AG09309 (cell line): ENCODE measurements at places on chromosomes 4 and X.

DNA sequence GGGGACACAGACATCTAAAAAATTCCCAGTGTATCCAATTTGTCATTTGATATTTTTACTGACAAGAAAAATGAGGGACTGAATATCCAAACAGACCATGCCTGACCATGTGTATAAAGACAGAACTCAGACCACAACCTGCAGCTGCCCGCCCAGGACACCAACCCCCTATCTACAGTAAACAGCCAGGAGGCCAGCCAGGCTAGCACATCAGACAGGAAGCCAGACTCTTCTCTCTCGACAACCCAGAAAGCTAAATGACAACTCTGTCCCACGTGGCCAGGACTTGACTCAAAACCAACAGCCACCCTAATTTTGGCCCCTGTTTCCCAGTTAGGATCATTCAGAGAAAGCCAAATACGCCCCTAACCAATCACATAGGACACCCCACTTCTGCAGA lies 15.1 kb downstream of the AFAP1 start:
- no peak for DNase-seq

- no peak for DNase-seq
Observed at GRCh38 chr4:41329361-41329760, 72.6 kb downstream of the UCHL1 start.

DNA sequence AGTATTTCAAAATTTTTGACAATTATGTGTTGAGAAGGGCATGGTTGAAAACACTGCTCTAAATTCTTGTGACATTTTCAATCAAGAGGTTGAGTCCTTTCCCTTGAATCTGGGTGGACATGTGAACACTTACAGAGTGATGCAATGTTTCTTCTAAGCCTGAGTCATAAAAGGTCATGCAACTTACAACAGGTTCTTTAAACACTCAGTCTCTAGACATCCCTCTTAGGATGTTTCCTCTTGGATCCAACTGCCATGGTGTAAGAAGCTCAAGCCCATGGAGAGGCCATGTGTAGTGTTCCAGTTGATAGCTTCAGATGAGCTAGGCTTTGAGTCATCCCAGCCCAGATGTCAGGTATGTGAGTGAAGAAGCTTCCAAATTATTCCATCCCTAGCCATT lies 232.2 kb upstream of the MAOA start:
- no peak for DNase-seq

- DNase-seq: no peak
Observed at GRCh38 chr4:30719454-30720020, 632 bp upstream of the PCDH7 start.

GRCh38 chr4:4474476-4474875 lies 67.4 kb downstream of the STX18 start:
- DNase-seq: no peak

- DNase-seq: no peak
Observed at GRCh38 chr4:111127841-111128240, 505.0 kb upstream of the PITX2 start.

DNA sequence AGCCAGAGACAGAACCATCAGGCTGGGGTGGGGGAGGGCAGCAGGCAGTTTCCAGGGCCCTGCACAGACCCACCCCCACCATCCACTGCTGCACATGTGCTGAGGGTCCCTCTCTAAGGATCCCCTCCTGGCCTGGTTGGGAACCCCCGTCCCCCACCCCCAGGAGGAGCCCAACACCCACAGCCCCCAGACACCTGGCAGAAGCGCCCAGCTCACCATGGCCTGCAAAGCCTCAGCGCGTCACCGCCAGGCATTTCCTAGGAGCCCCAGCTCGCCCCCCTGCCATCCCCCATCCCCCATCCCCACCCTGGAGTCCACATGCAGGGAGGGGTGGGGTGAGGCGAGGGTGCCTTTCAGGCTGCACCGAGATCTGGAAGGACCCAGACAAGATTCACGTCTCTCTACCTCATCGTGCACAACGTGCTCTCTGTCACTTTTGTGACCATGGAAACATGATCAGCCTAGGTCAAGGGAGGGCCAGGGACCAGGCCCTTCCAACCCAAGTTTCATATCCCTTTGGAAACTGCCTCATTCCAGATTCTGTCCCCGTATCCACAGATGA lies 9.3 kb downstream of the MXD4 start:
- DNase-seq: no peak

DNA sequence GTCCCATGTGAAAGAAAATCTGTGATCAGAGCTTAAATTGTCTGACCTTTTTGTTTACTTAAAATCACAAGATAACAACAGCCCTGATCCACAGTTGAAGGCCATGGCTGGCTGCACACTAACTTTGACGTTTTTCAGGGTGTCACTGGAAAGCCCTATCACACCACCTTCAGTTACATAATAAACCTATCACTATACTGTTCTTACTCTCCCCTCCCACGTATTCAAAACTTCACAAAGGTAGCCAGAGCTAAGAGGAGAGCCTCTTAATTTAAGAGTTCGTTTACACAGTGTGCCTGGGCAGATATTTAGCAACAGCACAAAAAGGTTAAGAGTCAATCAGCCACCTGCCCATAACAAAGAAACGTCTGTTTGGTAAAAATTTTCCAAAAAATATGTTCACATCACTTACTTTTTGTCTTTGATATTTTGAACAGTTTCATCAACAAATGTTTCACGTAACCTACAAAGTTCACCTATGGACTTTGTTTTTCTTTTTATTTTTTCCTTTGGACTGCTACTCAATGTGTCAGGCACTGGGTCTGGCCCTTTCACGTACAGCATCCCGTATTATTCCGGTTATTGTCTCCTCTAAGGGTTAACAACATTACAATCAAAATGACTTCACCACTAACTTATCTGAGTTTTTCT lies 25.0 kb downstream of the RFC1 start:
- no peak for DNase-seq

- DNase-seq: no peak
Observed at GRCh38 chr4:152301381-152301780, 234.5 kb downstream of the FBXW7 start.

GRCh38 chr4:155675709-155676429 lies 9.2 kb downstream of the GUCY1A1 start:
- peak; percentile 11 for DNase-seq

DNA sequence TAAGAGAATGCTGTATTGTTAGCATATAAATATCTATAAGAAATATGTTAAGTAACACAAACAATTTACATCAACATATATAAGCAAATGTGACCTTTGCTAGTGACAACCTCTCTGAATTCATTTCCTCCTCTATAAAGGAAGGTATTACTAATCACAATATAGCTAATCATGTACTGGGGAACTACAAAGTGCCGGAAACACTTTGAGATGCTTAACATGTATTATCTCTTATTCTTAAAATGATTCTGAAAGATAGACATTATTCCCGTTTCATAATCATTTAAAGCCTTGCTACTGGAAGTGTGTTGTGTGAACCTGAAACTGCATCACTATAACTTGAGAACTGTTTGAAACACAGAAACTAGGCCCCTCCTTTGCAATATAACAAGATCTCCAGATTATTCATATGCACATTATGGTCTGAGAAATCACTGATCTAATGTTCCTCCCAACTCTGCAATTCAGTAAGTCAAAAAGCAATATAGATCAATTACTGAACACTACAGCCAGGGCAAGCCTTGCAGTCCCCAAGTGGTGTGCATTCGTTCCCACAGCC lies 54.0 kb downstream of the KLHL8 start:
- DNase-seq: no peak

GRCh38 chr4:2843941-2844584 lies 419 bp downstream of the ADD1 start:
- no peak for DNase-seq

DNA sequence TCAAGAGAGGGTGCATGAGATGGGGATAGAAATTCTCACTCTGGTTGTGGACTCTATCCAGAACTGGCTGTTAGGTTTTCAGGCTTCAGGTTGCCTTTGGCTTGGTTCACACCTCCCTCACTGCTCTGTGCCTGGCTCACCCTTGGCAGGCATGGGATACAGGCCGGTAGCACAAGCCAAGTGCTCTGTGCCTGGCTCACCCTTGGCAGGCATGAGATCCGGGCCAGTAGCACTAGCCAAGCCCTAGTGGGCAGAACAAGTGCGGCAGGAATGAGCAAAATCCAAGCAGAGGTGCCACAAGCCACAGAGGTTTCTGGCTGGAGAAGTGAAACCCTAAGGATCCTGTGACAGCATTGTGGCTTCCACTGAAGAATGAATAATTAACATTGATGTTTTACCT lies 1642.3 kb downstream of the C4orf33 start:
- no peak for DNase-seq

- no peak for DNase-seq
Observed at GRCh38 chr4:113404841-113405240, 355.4 kb downstream of the ANK2 start.

DNA sequence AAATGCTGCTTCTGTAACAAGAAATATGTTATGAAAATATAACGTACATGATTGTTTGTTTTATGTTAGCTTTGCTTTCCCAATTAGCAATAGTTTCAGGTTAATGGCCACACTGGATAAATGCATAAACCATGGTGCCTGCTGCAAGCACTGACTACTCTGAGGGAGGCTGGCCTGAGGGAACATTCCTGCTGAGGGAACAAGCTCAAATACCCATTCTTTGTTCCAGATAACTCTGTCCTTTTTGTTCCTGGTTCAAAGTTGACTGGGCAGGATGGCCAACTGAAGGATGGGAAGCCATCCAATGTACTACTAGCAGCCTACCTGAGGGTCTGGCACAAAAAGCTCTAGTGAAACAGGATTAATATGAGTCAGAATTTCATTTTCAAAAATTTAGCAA lies 37.5 kb downstream of the NUP62CL start:
- no peak for DNase-seq

- no peak for DNase-seq
Observed at GRCh38 chr4:8069102-8069752, 89.4 kb downstream of the ABLIM2 start.

- no peak for DNase-seq
Observed at GRCh38 chr4:36325499-36325898, 44.1 kb downstream of the DTHD1 start.
